ENCODE measurements at places on chromosomes 1 and 21.

GRCh38 chr1:8431784-8432183, 113.9 kb downstream of the SLC45A1 start:
- no peaks in the 10 kb centered on the region for H3K36me3 ChIP-seq
- DNase-seq = no peak

DNA sequence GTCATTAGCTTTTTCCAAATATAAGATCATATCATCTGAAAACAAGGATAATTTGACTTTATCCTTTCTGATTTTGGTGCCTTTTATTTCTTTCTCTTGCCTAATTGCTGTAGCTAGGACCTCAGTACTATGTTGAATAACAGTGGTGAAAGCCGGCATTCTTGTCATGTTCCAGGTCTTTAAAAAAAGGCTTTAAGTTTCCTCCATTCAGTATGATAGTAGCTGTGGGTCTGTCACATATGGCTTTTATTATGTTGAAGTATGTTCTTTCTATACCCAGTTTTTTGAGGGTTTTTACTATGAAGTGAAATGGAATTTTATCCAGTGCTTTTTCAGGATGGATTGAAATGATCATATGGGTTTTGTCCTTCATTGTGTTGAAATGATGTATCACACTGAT, 115.8 kb downstream of the DUSP10 start:
- no peak for DNase-seq
- no peak overlapping the region for H3K4me3 ChIP-seq
- H3K36me3 ChIP-seq = no peaks in the 10 kb centered on the region
- H3K27me3 ChIP-seq = no peaks in the 10 kb centered on the region

GRCh38 chr1:45522324-45523104, 830 bp upstream of the PRDX1 start:
- H3K4me1 ChIP-seq = no peaks in the 10 kb centered on the region
- H3K27me3 ChIP-seq = no peaks in the 10 kb centered on the region
- H3K4me3 ChIP-seq = peak overlapping the region; percentile 91
- DNase-seq = no peak
- no peaks in the 10 kb centered on the region for H3K36me3 ChIP-seq
- no peak overlapping the region for H3K27ac ChIP-seq

- no peak for DNase-seq
- H3K4me3 ChIP-seq = no peak overlapping the region
- H3K4me1 ChIP-seq = no peaks in the 10 kb centered on the region
- H3K27me3 ChIP-seq = no peaks in the 10 kb centered on the region
- H3K36me3 ChIP-seq = peaks cover 3% of the 10 kb centered on the region
These were observed 13.3 kb downstream of the CC2D1B start for GRCh38 chr1:52352690-52353089.

- no peak overlapping the region for H3K27ac ChIP-seq
- H3K27me3 ChIP-seq = no peaks in the 10 kb centered on the region
- H3K4me1 ChIP-seq = no peaks in the 10 kb centered on the region
- peak overlapping the region; percentile 67 for H3K4me3 ChIP-seq
- no peaks in the 10 kb centered on the region for H3K36me3 ChIP-seq
- no peak for DNase-seq
These were observed 768 bp upstream of the RIIAD1 start for GRCh38 chr1:151720554-151720953.

GRCh38 chr1:1121611-1122077, 5.8 kb upstream of the C1orf159 start:
- H3K27ac ChIP-seq = no peak overlapping the region
- H3K4me3 ChIP-seq = no peak overlapping the region
- H3K27me3 ChIP-seq = no peaks in the 10 kb centered on the region
- H3K36me3 ChIP-seq = no peaks in the 10 kb centered on the region
- H3K4me1 ChIP-seq = no peaks in the 10 kb centered on the region

DNA sequence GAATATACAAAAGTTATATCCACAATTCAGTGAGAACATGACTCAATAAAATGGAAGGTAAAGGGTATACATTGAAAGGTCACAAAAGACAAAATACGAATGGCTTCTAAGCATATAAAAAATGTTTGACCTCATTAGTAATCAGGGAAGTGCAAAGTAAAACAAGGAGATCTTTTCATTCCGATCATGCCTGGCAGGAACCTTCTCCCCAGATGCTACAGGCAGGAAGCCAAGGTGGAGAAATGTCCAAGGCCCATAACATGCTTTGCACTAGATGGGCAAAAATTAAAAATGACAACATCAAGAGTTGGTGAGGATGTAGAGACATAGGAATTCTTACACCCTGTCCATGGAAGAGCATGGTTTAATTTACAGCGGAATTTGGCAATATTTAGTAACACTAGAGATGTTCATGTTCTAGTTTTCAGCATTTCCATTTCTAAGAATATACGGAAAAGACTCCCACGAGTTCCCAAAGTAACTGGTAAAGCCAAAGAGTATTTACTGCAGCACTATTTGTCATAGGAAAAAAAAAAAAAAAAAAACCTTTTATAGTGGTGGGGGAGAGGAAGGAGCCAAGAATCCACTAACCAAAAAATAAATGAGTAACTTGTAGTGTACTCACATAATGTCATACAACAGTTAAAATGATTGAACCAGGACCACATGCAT, 184.5 kb upstream of the KAZN start:
- no peaks in the 10 kb centered on the region for H3K36me3 ChIP-seq
- H3K27ac ChIP-seq = no peak overlapping the region
- no peaks in the 10 kb centered on the region for H3K27me3 ChIP-seq
- DNase-seq = no peak
- no peak overlapping the region for H3K4me3 ChIP-seq
- H3K4me1 ChIP-seq = no peaks in the 10 kb centered on the region

- H3K27ac ChIP-seq = no peak overlapping the region
- no peaks in the 10 kb centered on the region for H3K27me3 ChIP-seq
- DNase-seq = no peak
These were observed 1120.2 kb upstream of the TMPRSS15 start for GRCh38 chr21:19523746-19524145.

GRCh38 chr1:165737196-165737595, 31.5 kb downstream of the TMCO1 start:
- no peaks in the 10 kb centered on the region for H3K27me3 ChIP-seq
- no peak for DNase-seq
- H3K4me3 ChIP-seq = no peak overlapping the region
- no peak overlapping the region for H3K27ac ChIP-seq
- peaks cover 2% of the 10 kb centered on the region for H3K36me3 ChIP-seq

GRCh38 chr1:56451491-56451890, 127.9 kb downstream of the PLPP3 start:
- H3K4me3 ChIP-seq = no peak overlapping the region
- no peaks in the 10 kb centered on the region for H3K27me3 ChIP-seq
- no peaks in the 10 kb centered on the region for H3K36me3 ChIP-seq
- peaks cover 4% of the 10 kb centered on the region for H3K4me1 ChIP-seq

GRCh38 chr1:81543764-81544163, 257.0 kb upstream of the ADGRL2 start:
- H3K4me3 ChIP-seq = no peak overlapping the region
- no peaks in the 10 kb centered on the region for H3K27me3 ChIP-seq
- no peaks in the 10 kb centered on the region for H3K36me3 ChIP-seq
- H3K27ac ChIP-seq = no peak overlapping the region
- DNase-seq = no peak
- H3K4me1 ChIP-seq = no peaks in the 10 kb centered on the region

DNA sequence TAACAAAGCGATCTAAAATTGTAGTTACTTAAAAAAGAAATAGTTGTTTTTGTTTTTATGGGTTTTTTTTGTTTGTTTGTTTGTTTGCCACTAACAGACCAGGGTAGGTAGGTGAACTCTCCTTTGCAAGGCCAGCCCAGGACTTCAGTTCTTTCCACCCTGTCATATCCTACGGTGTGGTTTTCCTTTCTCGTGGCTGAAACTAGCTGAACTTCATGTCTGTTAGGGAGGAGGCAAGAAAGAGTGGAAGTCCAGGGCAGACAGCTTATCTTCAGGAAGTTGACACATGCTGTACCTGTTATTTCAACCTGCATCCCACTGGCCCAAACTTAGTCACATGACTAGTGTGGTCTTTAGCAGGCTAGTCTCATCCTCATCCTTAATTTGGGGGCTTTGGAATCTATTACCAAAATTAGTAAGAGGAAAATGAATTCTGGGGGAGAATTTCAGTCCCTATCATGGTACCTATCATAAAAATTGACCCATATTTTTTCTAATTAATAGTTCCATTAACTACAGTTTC, 62.9 kb upstream of the LRRC7 start:
- H3K4me1 ChIP-seq = no peaks in the 10 kb centered on the region
- H3K4me3 ChIP-seq = no peak overlapping the region
- H3K36me3 ChIP-seq = no peaks in the 10 kb centered on the region

DNA sequence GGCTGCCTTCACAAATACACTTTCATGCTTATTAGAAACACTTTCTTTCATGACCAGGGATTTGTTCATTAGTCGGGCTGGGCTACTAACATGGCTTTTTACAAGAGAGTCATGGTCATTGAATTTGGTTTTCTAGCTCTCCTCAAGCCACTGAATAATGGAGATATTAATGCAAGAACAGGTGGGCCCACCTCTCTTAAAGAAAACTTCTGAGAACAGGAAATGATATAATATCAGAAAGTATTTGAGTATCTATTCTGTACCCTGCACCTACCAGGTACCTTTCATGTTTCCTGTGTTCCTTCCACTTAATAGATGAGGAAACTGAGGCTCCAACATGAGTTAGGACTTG, 90.0 kb downstream of the TRABD2B start:
- H3K36me3 ChIP-seq = no peaks in the 10 kb centered on the region
- H3K27me3 ChIP-seq = no peaks in the 10 kb centered on the region
- peak overlapping the region; percentile 19 for H3K27ac ChIP-seq

DNA sequence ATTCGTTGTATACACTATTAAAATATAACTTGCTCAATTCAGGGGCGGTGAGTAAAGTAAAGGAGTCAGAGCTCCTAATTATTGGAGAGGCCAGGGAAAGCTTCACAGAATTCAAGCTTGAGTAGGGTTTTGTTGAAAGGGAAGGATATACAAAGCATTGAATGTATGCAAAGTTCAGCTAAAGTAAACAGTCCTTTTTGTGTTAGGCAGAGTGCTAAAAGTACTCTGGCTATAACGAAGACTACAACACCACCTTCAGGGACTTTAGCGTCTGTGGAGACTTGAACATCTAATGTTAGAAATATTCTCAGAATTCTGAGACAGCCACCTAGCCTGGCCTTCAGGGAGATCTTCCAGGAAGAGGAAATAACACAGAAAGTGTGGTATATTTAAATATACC, 1.1 kb downstream of the FALEC start:
- H3K27ac ChIP-seq = no peak overlapping the region
- no peaks in the 10 kb centered on the region for H3K27me3 ChIP-seq
- no peak for DNase-seq
- H3K4me1 ChIP-seq = no peaks in the 10 kb centered on the region
- H3K4me3 ChIP-seq = no peak overlapping the region
- no peaks in the 10 kb centered on the region for H3K36me3 ChIP-seq

DNA sequence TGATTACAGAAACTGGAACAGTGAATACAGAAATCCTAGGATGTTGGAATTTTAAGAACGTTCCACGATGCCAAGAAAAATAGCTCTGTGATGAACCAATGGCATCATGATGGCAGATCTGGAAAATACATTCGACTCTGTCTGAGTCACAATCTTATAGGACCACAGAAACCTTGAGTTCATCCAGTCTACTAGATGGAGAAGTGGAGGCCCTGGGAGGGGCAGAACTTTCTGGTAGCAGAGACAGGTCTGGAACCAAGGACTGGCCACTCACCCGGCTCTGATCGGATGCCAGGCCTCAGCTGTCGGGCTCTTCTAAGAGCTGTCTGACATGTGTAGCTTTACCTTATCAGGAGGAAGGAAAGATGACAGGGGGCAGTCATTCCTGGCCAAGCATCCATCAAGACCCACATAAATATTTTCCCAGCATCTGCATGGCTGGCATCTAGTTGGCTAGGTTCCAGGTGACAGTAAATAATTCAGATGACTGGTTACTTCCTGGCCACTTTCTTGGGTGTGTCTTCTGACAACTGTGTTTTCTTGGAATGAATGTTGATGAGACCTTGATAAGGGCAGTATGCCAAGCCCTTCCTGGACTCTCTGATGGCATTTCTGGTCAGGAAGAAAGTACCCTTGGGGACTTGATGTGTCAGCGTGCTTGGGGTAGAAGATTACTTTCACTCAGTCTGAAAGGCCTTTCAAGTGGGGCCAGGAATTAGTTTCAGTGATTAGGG, 72.6 kb upstream of the TRABD2B start:
- H3K27ac ChIP-seq = no peak overlapping the region
- peak; percentile 60 for DNase-seq
- peaks cover 2% of the 10 kb centered on the region for H3K4me1 ChIP-seq
- no peak overlapping the region for H3K4me3 ChIP-seq

DNA sequence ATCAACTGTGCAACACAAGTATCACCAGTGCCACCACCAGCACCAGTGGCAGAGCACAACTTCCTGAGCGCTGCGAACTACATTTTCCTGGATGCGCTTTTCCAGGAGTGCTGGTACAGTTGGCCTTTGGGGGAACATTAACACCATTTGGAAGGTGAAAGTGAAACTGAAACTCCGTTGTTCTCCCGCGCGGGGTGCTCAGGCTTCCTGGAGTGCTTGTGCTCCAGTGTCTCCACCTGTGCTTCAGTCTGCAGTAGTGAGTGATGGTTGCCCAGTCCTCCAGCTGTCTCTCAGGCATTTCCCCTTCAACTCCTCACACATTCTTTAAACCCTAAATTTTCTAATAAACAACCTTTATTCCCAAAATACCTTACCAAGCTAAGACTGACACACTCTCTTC, 187.8 kb downstream of the LRRIQ3 start:
- H3K4me1 ChIP-seq = no peaks in the 10 kb centered on the region
- no peaks in the 10 kb centered on the region for H3K36me3 ChIP-seq
- peak; percentile 37 for DNase-seq
- H3K27me3 ChIP-seq = no peaks in the 10 kb centered on the region
- no peak overlapping the region for H3K4me3 ChIP-seq

GRCh38 chr1:219666242-219666641, 53.3 kb upstream of the ZC3H11B start:
- no peaks in the 10 kb centered on the region for H3K4me1 ChIP-seq
- H3K4me3 ChIP-seq = no peak overlapping the region
- no peaks in the 10 kb centered on the region for H3K27me3 ChIP-seq
- no peaks in the 10 kb centered on the region for H3K36me3 ChIP-seq
- no peak overlapping the region for H3K27ac ChIP-seq
- no peak for DNase-seq

GRCh38 chr1:187689129-187689528, 860.4 kb downstream of the PLA2G4A start:
- H3K4me1 ChIP-seq = no peaks in the 10 kb centered on the region
- H3K4me3 ChIP-seq = no peak overlapping the region
- DNase-seq = no peak

DNA sequence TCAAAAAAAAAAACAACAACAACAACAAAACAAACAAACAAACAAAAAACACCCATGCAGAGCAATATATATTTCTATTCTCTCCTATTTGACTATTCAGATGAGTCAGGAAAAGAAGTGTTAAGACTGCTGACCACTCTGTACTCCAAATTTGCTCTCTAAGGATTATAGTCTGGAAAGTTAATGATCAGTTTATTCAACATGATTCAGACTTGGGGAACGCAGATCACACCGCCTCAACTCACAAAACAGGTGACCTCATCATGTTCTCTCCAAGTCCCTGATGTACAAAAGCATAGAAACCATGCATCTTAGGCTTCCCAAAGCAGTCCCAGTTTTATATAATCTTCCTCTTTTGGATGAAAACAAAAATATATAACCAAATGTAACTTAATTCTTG, 51.9 kb upstream of the PRRC2C start:
- H3K4me3 ChIP-seq = no peak overlapping the region
- DNase-seq = no peak
- no peaks in the 10 kb centered on the region for H3K27me3 ChIP-seq
- H3K36me3 ChIP-seq = no peaks in the 10 kb centered on the region

- H3K4me1 ChIP-seq = no peaks in the 10 kb centered on the region
- no peaks in the 10 kb centered on the region for H3K27me3 ChIP-seq
- no peaks in the 10 kb centered on the region for H3K36me3 ChIP-seq
- H3K4me3 ChIP-seq = no peak overlapping the region
- no peak for DNase-seq
These were observed 90.4 kb downstream of the SLC30A10 start for GRCh38 chr1:219837994-219838294.

All from aorta (tissue), 5 donors.